Activated naive CD4-positive, alpha-beta T cell treated with Interleukin-2 at 50 U/mL for 16 hours (primary cell): ENCODE measurements at places on chromosomes 3 and 15.

GRCh38 chr15:33354411-33354810, 43.6 kb downstream of the RYR3 start:
- no peak for DNase-seq

GRCh38 chr3:78844307-78844706, 923.5 kb downstream of the ROBO1 start:
- no peak for DNase-seq

- no peak for DNase-seq
These were observed 23.8 kb downstream of the FEM1B start for GRCh38 chr15:68301301-68301700.

DNA sequence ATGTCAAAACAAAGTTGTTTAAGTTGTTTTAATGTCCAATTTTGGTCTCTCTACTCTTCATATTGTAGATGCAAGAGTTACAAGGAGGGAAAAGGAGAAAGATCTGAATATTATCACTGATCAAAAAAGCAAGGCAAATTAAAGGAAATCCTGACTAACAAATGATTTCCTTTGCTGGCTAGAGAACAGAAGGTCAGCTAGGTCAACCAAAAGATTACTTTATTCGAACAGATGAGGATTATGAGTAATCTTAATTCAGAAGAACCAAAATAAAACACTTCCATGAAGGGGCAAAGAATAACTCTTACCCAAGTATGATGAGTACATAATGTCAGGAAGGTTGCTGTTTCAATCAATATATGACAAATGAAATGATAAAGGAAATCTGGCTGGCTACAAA, 33.8 kb downstream of the CPNE4 start:
- DNase-seq = no peak

- no peak for DNase-seq
These were observed 137.1 kb upstream of the TMC3 start for GRCh38 chr15:81511138-81511537.

DNA sequence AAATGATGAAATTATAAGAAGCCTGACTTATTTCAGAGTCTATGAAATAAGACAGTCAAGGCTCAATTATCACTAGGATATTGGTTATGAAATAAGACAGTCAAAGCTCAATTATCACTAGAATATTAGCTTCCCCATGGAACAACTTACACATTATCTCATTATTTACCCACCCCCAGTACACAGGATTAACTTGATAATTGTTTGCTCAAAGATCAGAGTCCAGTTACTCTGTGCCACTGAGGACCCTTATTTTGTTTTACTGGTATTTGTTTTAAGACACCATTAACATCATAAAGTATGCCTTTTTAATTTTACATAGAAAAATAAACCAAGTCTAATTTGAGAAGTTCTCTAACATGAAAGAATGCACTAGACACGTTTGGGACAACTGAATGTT, 225.4 kb downstream of the SI start:
- DNase-seq = no peak

GRCh38 chr3:184598574-184598927, 37.0 kb downstream of the EPHB3 start:
- DNase-seq = no peak
